ENCODE measurements at places on chromosomes 1 and 21.
A peak's percentile ranks its signal among the peaks of the same experiment; 100 is the strongest.

- no peak for DNase-seq
These were observed 274.8 kb upstream of the RUNX1 start for GRCh38 chr21:35323947-35324346.

- no peak for DNase-seq
These were observed 92.1 kb downstream of the PRKAB2 start for GRCh38 chr1:147080006-147080661.

- DNase-seq: peak; percentile 61
These were observed at the start of gene GLMP for GRCh38 chr1:156295391-156295947. Gene GLMP, minus strand, starts transcription at chr1:156295679. Its CDS starts 34 bp downstream, at chr1:156295645.

- no peak for DNase-seq
These were observed 43.0 kb upstream of the PSEN2 start for GRCh38 chr1:226827458-226827857.

DNA sequence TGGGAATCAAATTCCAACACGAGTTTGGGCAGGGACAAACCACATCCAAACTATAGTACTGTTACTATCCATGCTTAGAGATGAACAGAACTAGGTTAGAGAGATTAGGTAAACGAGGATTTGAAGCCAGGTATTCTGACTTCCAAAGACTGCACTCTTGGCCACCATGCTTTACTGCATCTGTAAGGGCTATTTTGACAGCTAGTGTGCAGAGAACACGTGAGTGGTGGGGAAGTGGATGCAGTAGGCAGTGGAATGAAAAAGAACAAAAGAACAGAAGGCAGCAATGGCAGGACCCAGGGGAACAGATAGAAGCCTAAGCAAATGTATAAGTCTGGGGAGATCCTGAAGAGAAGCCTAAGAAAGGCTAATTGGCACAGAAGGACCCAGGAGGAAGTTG lies 59.1 kb upstream of the GJA8 start:
- no peak for DNase-seq

GRCh38 chr1:159771127-159771895 lies 9.5 kb upstream of the DUSP23 start:
- no peak for DNase-seq

- DNase-seq: no peak
These were observed 71.9 kb upstream of the GOLT1A start for GRCh38 chr1:204285436-204286305.

- peak; percentile 86 for DNase-seq
These were observed at the start of gene SELL for GRCh38 chr1:169711469-169712308. Gene SELL, minus strand, starts transcription at chr1:169711620. Its CDS starts 122 bp downstream, at chr1:169711498.

DNA sequence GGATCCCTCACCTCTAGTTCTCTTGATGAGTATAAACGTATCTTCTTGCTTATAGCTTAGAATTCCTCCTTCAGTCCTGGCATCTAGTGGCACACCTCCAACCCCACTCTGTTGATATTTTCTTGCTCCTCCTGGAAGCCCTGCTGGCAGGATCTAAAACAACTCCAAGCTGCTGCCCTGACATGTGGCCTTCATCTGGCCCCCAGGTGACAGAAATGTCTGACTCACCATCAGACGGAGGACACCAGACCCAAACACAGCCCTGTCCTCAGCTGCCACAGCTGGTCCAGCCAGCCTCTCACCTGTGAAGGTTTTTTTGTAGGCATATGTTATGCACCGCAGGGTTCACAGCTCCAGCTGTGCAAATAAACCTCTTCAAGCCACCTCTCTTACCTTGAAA lies 53.4 kb downstream of the KRTAP19-8 start:
- DNase-seq: no peak
